ENCODE measurements at places on chromosomes 4 and X.

- DNase-seq, result no peak
Observed at GRCh38 chrX:68681443-68681941, 34.0 kb downstream of the STARD8 start.

- DNase-seq, result no peak
Observed at GRCh38 chr4:72876946-72877345, 192.6 kb downstream of the COX18 start.

- no peak for DNase-seq
Observed at GRCh38 chrX:19543951-19544381, 28.7 kb upstream of the MAP3K15 start.

GRCh38 chrX:77952173-77952572 lies 17.3 kb downstream of the PGAM4 start:
- no peak for DNase-seq

DNA sequence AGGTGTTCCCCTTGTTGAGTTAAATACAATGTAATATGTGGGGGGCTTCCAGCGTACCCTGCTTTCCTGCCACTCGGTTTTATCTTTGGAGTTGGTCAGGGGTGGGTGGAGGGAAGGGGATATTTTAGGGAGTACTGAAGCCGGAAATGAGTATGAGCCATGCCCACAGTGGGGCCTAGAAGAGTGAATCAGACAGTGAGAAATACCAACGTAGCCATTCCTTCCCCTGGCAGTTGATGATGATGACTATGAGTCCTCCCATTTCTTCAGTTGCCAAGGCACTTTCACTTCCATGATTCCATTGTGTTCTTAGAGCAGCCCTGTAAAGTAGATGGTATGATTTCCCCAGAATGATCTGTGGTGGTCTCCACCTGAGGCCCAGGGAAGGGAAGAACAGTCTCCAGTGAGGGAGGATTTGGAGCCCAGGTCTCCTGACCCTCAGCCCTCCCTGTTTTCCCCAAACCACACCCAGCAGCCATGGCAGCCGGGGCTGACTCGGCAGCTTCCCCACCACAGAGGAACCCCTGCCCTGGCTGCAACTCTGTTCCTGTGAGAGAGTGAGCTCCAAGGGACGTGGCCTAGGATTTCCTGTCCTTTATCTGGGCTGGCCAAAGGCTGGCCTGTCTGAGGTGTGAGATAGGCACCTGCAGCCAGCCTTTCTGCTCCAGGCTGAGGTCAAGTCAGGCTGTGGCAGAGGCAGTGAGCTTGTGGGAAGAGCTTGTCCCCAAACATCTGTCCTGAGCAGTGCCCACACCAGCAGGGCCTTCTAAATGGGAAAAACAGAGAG lies 52.7 kb downstream of the STARD8 start:
- DNase-seq, result no peak

Measured in stimulated activated CD8-positive, alpha-beta memory T cell treated with anti-CD3 and anti-CD28 coated beads, Interleukin-7, amount 100 ng/mL, for 4 hours (primary cell).